ENCODE measurements at places on chromosomes 4 and X.

- DNase-seq: no peak
These were observed 15.5 kb upstream of the CYLC1 start for GRCh38 chrX:83845397-83845796.

GRCh38 chrX:118271775-118272174 is 74.1 kb upstream of the WDR44 start:
- DNase-seq: no peak

GRCh38 chr4:105267280-105267679 is 120.6 kb downstream of the TET2 start:
- no peak for DNase-seq

- DNase-seq: no peak
These were observed 455.4 kb upstream of the ADGRL3 start for GRCh38 chr4:60744767-60745166.

DNA sequence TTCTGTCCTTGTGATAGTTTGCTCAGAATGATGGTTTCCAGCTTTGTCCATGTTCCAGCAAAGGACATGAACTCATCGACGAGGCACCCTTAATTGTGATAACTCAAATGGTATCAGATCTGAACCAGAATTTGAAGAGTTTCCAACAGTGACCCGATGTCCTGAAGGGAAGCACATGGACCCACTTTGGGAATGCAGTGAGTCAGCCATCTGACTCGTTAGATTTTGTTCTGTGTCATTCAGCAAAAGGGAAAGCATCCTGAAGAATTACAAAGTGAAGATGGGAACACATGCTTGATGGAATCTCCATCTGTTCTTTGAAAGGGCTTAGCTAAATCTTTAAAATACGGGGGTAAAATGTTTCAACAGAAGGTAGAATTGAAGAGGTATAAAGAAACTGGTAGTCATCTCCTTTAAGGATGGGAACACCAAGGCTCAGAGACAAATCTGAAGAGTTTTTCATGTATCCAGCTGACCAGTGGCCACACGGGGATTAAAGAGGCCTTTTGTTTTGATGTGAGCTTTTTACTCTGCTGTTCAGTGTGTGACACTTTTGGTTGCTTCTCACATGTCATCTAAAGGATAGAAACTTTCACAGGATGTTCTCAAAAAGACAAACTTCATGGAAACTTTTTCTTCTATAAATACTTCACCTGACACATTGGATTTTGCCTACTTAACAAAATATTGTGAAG is 393.8 kb downstream of the INPP4B start:
- DNase-seq: no peak

GRCh38 chrX:72475338-72475737 is 97.3 kb downstream of the HDAC8 start:
- DNase-seq: no peak

- DNase-seq: no peak
These were observed 1508.3 kb downstream of the RAPGEF2 start for GRCh38 chr4:160611181-160611580.

- DNase-seq: no peak
These were observed 74.7 kb downstream of the CHRNA9 start for GRCh38 chr4:40409835-40410234.

- DNase-seq: no peak
These were observed 11.8 kb upstream of the FGF13 start for GRCh38 chrX:138723301-138723700.

- no peak for DNase-seq
These were observed 38.9 kb downstream of the PAGE2 start for GRCh38 chrX:55127692-55128091.
